ENCODE measurements at places on chromosomes 7 and 10.

DNA sequence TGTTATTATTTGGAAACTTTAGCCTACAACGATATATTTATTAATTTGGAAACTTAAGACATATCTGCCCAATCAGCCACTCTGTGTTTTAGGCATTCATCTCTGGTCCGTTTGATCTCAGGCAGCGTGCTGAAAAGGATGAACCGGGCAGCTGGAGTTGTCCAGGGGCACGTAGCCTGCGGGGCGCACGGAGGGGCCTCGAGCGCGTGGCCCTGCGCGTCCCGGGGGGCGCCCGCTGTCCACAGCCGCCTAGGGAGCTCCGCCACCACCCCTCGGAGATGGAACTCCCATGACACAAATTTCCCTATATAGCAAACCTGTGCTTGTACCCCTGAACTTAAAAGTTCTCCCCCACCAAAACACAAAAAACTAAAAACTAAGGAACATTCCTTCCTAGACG is 24.3 kb upstream of the MKI67 start:
- no peak for DNase-seq

GRCh38 chr10:70722820-70723424 is 50.6 kb downstream of the ADAMTS14 start:
- DNase-seq, result no peak

GRCh38 chr10:114486938-114487814 is 82.9 kb upstream of the AFAP1L2 start:
- peak; percentile 14 for DNase-seq

- DNase-seq, result no peak
Measured at GRCh38 chr10:73855413-73855812, 18.9 kb downstream of the CAMK2G start.

DNA sequence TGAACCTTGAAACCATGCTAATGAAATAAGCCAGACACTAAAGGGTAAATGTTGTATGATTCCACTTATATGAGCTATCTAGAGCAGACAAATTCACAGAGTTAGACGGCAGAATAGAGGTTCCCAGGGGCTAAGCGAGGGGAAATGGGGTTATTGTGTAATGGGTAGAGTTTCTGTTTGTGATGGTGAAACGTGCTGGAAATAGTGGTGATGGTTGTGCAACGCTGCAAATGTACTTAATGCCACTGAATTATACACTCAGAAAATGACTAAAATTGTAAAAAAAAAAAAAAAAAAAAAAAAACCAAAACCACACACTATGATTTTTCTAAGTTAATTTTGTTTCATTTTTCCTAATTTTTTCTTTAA is 30.0 kb downstream of the SFXN4 start:
- no peak for DNase-seq

DNA sequence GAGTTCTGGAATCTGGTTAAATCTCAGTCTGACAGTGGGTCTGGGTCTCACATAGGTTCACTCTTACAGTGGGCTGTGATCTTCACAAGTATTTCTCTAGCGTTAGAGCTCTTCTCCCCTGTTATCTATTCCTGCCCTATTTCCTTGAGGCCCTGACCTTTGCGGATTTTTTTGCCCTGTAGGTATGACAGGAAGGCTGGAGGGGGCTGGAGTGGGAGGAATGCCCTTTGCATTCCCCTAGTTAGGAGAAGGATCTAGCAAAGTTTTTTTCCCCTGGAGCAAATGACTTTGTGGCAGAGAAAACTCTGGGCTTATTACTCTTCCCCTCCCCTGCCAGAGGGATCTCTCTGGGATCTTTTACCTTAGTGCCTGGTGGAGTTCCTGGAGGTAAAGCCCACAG is 49.2 kb downstream of the GALNT11 start:
- no peak for DNase-seq

DNA sequence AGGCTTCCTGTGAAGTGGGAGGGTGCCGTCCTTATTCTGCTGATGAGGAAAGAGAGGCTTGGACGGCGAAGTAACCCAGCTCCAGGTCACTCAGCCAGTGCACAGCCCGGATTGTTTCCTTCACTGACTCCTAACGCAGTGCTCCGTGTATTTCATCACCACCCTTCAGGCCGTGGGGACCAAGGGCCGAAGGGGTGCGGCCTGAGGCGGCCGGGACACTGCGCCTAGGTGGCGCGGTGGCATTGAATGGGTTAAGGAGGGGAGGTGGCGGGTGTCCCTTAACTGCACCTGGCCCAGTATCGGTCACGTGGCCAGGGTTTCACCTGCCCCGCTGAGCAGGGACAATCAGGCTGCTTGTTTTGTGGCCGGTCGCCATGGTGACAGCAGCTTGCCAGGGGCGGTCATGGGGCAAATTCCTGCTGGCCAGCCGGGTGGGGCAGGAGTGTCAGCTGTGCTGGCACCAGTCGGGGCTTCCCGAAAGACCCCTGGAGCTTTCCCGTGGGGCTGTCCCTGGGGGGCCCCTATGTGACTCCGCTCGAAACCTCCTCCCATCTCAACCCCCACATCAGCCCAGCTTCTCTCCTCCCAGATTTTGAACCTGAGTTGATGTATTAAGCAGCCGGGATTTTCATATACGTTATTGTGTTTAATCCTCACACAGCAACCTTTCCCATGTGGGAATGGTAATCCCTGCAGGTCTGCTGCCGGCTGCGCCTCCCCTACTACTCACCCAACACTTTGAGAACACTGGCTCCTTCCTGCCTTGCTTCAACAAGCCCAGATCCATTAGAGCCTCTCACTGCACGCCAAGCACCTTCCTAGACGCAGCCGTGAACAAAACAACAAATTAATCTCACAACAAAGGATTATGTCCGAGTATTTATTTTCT is 4.4 kb upstream of the ABHD11 start:
- DNase-seq, result no peak

- DNase-seq, result no peak
Measured at GRCh38 chr7:102897211-102897631, 15.6 kb upstream of the LRRC17 start.

GRCh38 chr10:119028900-119029612 is 458 bp upstream of the NANOS1 start:
- peak; percentile 88 for DNase-seq

- no peak for DNase-seq
Measured at GRCh38 chr10:107611115-107611514, 446.6 kb upstream of the SORCS1 start.

- DNase-seq, result no peak
Measured at GRCh38 chr10:87895430-87895829, 32.0 kb downstream of the PTEN start.

DNA sequence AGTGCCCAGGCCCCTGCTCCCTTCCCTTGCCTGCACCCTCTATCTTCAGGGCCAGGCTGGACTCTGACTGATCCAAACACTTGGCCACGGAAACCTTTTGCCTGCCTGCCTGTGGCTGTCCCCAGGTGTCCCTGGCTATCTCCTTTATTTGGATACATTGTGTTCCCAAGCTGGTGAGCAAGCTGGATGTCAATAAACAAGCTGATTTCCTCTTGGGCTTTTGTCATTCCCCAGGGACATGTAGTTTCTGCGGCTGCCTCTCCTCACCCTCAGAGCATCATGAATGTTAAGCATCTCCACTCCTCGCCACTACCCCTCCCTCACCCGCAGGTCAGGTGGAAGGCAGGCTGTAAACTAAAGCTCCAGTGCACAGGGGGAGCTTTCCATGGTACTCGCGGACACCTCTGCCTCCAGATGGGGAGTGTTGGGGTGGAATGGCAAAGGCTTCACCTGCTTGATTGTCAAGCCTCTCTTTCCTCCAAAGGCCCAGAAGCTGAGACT is 6.9 kb downstream of the GHRHR start:
- DNase-seq, result no peak

GRCh38 chr10:15624401-15625196 is 95.1 kb downstream of the ITGA8 start:
- no peak for DNase-seq

DNA sequence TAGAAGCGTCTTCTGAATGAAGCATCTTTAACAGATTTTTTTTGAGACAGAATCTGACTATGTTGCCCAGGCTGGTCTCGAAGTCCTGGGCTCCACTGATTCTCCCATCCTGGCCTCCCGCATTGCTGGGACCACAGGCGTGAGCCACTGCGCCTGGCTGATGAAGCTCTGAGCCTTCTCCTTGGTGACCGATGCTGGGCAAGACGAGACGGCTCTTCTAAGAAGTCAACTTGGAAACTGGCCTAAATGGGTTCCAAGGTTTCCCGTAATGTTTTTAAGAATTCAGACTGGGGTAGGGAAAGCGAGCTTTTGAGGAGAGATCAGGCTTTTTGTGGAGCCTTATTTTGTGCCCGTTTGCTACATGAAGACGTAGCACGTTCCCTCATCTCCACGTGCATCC is 224.5 kb downstream of the ZMYND11 start:
- no peak for DNase-seq

DNA sequence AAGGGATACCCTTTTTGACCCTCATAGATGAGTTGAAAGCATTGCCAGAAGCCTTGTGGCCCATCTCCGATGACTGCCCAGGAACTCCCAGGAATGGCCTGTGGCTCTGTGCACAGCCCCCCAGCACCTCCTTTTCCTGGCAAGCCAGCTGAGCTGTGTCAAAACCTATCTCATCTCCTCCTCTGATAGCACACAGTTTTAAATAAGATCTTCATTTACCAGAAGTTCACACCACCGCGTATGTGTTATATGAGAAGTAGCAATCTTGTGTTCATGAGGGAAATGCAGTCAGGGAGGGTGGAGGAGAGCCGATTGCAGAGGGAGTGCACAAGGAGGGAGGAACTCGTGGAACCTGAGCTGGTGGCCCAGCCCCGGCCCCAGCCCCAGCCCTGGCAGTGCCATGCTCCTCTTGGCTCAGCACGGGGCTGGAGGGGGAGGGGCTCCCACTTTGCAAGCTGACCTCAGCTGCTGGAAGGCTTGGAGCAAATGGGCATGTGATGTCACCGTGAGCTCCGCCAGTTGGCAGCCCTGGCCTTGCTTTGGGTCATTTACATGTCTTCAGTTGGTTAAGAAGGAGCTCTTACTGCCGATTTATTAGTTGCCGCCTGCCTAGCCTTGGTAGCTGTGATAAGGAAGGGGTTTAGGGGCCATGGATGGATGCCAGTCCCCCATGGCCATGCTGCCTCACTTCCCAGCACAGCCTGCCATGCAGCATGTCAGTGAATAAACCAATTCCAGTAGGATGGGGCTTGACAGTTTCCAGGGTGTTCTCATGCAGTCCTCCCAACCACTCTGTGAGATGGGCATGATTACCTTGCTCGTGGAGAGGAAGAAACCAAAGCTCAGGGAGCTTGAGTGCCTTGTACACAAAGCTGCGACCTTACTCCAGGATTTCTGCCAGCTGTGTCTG is 20.0 kb downstream of the UNC5B start:
- DNase-seq, result no peak

DNA sequence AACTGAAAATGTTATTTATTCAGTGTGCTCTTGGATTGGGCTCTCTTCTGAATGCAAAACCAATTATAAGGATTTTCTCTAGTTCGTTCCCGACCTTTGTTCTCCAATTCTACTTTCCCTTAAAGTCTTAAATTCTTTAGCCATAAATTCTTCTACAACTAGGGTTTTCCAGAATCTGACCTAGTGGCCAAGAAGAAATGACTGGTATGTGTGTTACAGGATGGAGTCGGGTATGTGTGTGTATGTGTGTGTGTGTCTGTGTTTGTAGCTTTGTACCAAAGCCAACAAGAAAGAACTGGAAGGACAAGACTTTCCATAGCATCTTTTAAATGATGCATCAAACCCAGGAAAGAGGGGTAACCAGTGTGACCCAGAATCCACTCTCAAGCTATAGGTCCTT is 25.8 kb upstream of the LEP start:
- no peak for DNase-seq

DNA sequence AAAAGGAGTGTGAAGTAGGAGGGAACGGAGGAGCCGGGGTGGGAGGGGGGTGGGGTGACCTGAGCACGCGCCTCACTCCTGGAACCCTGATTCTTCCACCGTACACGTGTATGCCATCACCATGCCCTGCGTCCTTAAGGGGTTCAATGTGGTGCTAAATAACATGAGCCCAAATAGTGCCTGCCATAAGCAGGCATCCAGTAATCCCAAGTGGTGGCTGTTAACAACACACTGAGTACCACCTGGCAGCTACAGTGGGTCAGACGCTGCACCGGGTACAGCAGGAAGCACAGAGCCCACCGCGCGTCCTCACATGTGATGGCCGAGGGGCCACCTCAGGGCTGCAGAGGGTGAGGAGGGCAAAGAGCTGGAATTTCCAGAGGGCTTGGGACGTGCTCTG is 81.9 kb downstream of the PTPRN2 start:
- no peak for DNase-seq

GRCh38 chr7:85274454-85274853 is 87.6 kb upstream of the SEMA3D start:
- DNase-seq, result no peak

DNA sequence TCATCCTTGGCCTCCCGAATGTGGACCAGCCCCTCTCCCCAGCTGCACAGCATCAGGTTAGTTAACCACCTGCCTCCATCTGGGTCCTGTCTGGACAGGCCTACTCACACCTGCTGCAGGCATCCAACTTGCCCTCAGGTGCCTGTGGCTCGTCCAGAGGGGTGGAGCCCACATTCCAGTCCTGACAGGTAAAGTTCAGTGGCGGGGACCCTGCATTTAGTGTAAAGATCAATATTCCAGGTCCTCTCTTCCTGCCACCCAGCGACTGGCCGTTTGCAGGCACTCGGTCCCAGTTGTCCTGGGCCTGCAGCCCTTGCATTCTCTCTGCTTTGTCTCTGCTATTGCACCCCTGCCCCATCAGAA is 15.0 kb downstream of the HTRA1 start:
- no peak for DNase-seq

GRCh38 chr7:75916259-75916658 is 1.3 kb downstream of the POR start:
- no peak for DNase-seq

- no peak for DNase-seq
Measured at GRCh38 chr10:125113691-125114371, 46.5 kb downstream of the CTBP2 start.

- DNase-seq, result no peak
Measured at GRCh38 chr10:113347508-113347907, 205.3 kb upstream of the HABP2 start.

- DNase-seq, result no peak
Measured at GRCh38 chr10:43077421-43078171, 727 bp downstream of the RET start.

DNA sequence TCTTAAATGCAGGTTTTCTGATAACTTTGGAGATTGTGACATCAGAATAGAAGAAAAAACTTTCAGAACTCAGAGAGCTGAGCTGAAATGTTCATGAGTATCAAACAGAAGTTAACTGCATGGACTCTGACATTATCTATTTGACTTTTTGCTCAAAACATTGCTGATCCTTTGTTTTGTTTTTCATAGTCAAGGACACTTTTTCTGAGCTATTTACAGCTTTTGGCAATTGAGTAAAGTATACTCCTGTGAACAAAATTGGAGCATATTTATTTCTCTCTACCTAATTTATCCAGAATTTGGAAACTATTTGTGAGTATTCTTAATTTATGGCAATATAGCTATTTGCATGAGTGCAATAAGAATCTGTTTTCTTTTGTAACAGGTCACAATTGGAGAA is 11.1 kb downstream of the KCP start:
- no peak for DNase-seq

- no peak for DNase-seq
Measured at GRCh38 chr10:20768843-20769242, 128.3 kb downstream of the NEBL start.

GRCh38 chr10:125720002-125720382 is 483 bp downstream of the EDRF1 start:
- DNase-seq, result no peak

- DNase-seq, result no peak
Measured at GRCh38 chr10:27745732-27746396, at the start of gene MKX. MKX (minus strand) TSS chr10:27745819; CDS start chr10:27743415, 2,404 bp downstream.

Measured in CD4-positive, alpha-beta T cell treated with Interleukin-15 for 4 hours (primary cell).